ENCODE measurements at places on chromosomes 11 and 22.

DNA sequence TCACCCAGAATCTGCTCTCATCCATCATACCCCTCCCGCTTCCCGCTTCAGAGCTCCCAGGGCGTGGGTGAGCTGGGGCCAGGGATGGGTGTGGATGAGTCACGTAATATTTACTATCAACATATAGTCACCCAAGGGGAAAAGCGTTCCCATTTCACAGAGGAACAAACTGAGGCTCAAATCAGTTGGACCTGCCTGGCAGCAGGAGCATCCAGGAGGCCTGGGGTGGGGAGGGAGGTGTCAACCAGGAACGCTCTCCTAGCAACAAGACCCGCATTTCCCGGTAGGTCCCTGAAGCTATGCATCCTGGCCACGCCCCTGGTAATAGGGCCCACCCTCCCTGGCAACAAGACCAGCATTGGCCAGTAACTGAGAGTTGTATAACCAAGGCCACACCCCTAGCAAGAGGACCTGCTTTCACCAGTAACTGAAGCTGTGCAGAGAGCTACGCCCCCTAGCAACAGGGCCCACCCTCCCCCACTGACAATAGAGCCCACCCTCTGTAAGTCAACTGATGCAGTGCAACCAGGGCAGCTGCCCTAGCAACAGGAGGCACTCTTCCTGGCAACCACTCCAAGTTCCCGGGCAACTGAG, 32.7 kb upstream of the TXNRD2 start:
- no peak for DNase-seq

GRCh38 chr11:134579724-134580609, 167.9 kb upstream of the B3GAT1 start:
- no peak for DNase-seq

GRCh38 chr11:115720602-115721245, 216.5 kb upstream of the CADM1 start:
- DNase-seq: no peak

GRCh38 chr11:41872426-41872825, 413.0 kb upstream of the LRRC4C start:
- DNase-seq: no peak

DNA sequence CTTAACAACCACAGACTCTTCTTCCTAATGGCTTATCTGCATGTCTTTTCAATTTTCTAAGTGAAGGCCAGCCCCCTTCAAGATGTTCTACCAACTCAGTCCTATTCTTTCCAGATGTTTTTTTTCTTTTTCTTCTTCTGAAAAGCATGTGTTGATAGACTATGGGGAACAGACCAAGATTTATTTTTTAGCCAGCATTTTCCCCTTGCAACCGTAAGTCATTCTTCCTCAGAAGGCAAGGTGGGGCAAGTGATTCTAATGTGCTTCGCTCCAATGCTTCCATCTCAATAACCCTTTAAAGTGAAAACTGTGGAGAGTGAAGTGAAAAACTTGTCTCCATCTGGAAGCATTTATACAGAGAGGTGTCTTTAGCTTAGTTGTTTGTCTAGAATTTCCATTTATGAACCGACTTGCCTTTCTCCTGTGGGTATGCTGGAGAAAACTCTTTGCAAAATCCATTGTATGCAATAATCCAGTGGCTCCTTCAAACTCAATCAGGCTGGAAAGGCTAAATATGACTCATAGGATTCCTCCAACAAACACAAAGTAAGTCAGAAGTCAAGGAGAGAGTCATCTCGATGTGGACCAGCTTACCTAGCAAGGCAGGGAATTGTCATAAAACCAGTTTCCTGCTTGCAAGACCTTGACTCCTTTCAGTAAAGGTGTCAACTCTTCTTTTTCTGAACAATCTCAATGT, 83.7 kb downstream of the MAML2 start:
- DNase-seq: no peak

- DNase-seq: no peak
Measured at GRCh38 chr11:111603611-111604130, 1.4 kb downstream of the SIK2 start.

DNA sequence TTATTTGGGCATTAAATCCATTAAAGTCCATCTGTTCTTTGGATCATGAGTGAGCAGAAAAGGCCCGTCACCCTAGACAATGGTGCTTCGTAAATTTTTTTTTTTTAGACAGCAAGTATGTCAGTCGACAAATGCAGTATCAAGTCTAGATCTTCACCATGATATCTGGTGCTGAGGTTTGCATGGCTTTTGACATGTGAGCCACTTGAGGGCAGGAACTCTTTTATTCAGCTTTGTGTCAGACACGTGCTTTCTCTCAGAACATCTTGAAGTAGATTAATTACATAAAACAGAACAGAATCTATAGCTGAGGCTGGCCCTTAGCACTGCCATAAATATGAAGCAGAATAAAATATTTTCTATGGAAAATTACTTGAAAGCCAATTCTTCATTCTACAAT, 62.9 kb upstream of the CARD18 start:
- DNase-seq: no peak

DNA sequence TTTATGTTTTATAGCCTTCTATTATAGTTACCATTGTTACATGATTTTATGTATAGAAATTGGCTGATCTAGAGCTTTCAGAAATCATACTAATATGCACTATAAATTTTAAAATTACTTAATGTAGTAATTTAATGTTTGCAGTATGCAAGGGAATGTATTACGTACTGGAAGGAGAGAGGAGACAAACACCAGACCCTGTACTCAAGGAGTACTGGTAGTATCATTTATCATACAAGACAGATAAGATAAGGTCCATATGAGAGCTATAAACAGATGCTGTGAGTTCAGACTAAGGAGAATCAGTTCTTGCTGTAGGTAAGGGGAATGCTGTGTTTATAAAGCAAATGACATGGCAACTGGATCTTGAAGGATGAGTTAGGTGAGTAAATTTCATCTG, 765 bp downstream of the BCO2 start:
- no peak for DNase-seq

DNA sequence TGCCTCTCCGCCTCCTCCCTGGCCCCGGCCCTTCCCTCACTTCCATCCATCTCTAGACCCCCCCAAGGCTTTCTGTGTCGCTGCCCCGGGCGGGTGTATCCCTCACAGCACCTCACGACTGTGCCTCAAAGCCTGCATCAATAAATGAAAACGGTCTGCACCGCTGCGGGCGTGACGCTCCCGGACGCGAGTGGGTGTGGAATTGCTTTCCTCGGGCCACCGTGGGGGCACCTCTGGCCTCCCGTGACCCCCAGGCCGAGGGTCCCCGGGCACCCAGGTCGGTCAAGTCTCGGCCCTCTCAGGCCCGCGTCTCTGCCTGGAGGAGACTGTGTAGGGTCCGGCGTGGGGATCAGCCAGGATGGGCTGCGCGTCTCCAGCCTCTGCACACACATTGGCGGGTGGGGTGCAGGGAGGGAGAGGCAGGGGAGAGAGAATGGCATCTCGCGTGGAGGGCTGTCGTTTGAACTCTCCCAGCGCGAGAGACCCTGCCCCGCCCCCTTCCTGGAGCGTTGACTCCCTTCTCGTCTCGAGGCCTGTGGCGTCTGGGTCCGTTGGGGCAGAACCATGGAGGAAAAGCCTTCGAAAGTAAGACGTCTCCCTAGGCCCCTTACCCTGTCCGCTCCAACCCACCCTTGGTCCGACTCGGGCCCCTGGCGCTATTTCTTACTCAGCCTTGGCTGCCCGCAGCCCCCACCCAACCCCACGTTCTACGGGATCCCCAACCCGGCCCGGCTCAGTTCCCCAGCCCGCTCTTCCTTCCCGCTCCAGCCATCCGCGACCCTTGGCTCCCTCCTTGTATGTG, at the start of gene CATSPERZ:
CATSPERZ (plus strand) TSS at position 512 of the 802 bp plus-strand sequence; CDS start at position 565, 53 bp downstream.
- no peak for DNase-seq

DNA sequence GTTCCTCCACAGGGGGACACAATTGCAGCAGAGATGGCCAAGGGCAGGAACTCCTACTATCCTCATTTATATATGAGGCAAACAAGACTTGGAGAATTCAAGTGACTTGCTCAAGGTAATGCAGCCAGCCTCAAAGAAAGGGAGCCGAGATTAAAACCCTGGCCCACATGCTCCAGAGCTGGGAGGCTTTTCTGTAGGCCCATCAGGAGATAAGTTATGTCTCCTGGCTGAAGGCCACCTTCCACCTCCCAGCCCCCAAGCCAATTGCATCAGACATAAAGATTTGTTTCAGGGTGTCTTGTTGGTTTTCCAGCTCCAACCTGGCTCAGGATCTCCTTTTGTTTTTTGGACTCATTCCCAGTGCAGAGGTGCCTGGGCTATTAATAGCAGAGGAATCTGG, 59.5 kb downstream of the SMIM38 start:
- DNase-seq: no peak

DNA sequence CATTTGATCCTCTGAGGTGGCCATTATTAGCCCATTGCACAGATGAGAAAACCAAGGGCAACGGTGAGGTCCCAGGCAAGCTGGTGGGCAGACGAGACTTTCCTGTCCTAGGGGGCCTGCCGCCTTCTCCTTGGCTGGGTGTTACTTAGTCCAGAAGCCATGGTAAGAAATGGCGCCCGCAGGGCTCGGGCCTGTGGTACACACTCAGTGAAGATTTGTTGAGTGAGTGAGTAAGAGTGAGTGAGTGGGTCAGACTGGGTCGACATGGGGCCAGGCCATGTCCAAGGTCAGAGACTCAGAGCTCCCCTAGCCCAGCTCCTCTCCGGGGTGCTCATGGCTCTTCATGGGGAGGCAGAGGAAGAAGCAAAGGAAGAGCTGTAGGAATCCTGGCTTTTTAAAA, 36.0 kb downstream of the RASD2 start:
- DNase-seq: no peak

GRCh38 chr11:122807731-122808477, 30.4 kb upstream of the CRTAM start:
- DNase-seq: no peak

DNA sequence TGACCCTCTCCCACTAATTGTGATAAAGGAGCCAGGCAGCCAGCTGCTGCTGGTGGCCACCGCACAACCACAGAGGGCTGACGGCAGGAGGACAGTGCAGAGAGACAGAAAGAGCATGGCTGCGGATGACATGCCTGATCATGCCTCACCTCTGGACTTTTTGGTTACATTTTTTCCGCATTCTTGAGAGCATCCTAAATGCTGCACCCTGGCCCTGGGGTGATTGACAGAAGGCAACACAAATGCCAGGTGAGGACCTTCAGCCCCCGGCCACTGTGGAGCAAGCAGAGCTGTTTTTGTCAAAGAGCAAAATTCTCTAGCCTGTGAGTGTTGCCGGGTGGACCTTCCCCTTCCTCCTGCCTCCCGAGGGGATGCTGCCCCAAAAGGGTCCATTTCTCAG, 78.5 kb downstream of the RPS6KA4 start:
- DNase-seq: no peak

- DNase-seq: no peak
Measured at GRCh38 chr11:17775035-17775348, 40.4 kb downstream of the KCNC1 start.

DNA sequence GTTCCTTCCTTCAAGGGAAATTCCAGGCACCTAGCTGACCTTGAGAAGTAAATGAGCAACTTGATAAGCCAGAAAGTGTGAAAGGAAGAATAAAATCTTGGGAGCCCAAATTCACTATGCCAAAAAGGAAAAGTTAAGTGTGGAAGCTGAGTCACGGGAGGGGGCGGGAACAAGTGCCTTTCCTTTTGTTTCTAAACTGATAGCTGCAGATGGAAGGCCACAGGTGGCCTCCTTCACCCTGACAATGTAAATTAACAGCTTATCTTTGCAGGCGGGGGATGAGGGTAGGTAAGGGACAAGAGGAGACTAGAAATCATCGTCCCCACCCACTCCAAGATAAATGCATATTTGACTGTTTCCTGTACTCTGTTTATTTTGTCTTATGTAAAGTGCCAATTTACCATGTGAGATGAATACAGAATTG, 36.4 kb upstream of the TREH start:
- no peak for DNase-seq

- no peak for DNase-seq
Measured at GRCh38 chr11:132804258-132804657, 728.0 kb downstream of the OPCML start.

DNA sequence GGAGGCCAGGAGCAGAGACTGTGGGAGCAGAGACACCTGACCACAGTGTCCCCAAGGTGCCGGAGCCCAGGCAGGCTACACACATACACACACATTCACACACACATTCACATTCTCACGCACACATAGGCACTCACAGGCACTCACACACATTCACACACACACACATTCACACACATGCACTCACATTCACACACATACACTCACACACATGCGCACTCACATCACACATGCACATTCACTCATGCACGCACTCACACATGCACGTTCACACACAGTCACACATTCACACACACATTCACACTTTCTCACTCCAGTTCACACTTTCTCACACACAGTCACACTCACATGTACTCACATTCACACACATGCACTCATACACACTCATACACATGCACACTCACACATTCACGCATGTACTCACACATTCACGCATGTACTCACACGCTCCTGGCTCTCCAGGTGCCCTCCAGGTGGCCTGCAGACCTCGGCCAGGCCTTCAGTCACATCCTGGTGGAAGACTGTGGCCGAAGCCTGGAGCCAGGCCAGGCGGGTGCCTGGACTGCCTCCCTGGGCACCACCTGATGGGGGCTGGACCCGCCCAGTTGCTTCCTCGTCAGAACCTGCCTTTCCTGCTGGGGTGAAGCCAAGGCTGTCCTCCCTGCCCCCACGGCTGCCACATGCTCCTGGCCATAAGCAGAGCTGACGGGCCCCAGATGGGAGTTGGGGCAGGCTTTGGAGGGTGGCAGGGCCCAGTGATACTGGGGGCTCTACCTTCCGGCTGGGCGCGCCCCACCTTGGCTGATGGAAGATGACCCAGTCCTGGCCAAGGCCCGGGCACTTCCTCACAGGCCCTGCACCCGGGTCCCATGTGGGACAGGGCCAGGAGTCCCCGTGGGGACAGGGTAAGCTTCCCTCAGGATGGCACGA, 89.5 kb downstream of the WNT7B start:
- DNase-seq: no peak

GRCh38 chr11:44893308-44893822, 57.3 kb downstream of the TP53I11 start:
- no peak for DNase-seq

DNA sequence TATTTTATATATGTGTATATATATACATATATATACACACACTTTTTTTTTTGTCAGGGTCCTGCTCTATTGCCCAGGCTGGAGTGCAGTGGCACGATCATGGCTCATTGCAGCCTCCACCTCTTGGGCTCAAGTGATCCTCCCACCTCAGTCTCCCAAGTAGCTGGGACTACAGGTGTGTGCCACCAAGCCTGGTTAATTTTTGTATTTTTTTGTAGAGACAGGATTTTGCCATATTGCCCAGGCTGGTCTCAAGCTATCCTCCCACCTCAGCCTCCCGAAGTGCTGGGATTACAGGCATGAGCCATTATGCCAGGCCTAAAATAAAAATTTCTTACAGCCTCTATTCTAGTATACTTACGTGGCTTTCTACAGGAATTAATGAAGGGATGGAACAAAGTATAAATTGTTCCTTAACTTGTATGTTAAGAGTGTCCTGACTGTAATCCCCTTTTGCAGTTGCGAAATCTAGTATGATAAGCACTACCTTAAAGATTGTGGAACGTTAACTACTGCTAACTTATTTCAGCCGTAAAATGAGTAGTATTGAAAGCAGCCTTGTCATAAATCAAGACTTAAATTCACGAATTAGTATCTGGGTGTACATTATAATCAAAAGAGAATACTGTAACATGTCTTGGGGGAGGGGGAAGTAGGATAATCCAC, 2.1 kb downstream of the TRAF6 start:
- DNase-seq: no peak
